ENCODE measurements at places on chromosomes 2 and 18.
A peak's percentile ranks its signal among the peaks of the same experiment; 100 is the strongest.

DNA sequence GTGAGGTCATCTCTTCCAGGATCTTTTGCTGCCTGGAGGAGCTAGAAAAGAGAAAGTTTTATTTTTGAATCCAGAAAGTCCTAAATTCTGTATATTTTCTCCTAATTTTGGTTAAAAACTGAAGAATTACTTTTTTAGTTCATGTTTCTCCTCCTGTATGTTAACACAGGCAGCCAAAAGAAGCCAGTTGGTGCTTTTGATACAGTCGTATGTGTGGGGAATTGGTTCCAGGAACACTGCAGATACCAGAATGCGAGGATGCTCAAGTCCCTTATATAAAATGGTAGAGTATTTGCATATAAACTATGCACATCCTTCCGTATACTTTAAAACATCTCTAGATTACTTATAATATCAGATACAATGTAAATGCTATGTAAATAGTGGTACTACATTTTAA is 22.6 kb upstream of the ADAM23 start:
- DNase-seq: no peak

DNA sequence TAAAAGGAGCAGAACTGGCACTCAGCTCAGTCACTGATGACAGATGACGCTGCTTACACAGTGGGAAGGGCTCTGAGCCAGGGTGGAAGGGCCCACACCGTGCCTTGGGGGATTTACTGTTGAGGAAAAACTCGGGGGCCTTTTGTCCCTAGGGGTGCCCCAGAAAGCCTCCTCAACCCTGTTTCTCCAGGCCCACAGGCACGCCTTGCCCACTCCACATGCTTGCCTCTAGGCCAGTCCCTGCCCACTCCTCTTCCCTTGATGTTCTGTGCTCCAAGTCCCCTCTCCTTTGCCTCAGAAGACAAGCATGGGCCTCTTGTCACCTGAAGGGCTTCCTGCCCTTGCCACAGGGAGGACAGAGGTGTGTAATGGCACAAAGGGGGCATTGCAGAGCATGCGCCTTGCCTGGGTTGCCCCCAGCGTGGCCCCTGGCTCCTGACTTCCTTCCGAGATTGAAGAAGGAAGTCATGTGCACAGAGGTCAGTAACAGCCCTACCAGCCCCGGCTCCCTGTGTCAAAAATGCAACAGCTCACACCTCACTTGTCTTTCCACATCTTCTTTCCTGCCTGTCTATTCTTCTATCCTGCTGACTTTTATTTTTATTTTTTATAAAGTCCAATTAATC is 65.1 kb downstream of the LIPG start:
- no peak for DNase-seq

DNA sequence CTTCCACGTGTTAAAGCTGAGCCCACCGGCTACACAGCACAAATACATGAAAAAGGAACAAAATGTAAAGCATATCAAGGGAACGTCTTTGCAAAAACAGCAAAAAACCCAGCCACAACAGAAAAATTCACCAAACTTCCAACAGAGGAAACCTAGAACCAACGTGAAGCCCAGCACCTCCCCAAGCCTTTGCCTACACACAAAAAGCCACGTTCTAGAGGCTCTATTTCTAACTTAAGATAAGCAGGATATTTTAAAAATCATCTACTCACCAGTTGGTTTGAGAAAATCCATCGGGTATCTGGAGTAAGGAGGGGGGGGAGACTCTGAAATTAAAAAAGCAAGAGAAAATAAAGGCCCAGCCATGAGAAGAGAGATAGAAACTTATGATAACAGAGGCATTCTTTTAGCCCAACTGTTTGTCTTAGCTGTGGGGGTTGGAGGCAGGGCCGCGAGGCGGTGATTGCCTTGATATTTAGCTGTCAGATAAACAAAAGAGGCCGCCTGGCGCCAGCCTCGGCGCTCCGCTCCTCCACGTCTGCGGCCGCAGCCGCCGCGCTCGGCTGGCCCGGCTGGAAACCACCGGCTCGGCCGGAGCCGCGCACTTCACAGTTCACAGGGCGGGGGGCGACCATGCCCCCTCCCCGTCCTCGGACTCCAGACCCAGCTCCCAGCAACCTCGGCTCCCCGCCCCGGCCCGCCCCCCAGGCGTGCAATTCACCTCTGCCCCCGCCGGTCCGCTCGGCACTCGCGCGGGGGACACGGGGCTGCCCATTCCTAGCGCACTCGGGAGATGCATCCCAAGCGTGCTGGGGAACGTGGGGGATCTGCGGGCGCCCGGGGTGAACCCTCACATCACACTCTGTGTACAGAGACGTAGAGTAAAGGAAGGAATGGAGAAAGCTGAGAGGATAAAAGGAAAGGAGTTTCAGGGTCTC is 2.4 kb downstream of the SMAD7 start:
- DNase-seq: peak; percentile 44

DNA sequence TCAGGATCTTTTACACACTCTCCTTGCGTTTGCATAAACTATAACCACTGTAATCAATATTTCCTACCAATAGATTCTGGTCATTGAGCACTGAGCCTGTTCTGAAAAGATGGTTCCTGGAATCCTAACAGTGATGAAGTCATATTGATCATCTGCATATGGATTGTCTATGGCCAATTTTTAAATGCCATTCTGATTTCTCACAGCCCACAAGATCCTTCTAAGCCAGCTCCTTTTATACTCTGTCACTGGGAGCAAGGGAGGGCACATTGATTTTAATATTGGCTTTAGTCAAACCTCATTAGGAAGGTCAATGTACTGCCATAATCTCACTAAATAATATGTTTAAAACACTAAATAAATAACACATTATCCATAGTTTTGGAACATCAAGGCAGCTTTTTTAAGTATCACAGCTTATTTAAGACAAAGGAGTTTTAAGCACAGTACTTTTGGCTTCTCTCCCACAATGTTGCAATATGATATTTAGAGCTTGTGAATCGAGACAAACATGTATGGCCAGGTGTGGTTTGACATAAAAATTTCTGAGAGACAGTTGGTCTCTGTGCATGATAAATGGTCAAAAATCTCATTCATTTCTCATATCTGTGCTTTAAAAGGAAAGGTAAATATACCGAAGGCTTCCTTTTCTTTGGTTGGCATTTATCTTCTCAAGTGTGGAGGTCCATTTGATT is 267.3 kb downstream of the MTX2 start:
- peak; percentile 34 for DNase-seq

GRCh38 chr18:79540161-79540903 is 139.3 kb upstream of the CTDP1 start:
- no peak for DNase-seq
